Pancreas (tissue), 10 donors: ENCODE measurements at places on chromosomes 11 and 22.

DNA sequence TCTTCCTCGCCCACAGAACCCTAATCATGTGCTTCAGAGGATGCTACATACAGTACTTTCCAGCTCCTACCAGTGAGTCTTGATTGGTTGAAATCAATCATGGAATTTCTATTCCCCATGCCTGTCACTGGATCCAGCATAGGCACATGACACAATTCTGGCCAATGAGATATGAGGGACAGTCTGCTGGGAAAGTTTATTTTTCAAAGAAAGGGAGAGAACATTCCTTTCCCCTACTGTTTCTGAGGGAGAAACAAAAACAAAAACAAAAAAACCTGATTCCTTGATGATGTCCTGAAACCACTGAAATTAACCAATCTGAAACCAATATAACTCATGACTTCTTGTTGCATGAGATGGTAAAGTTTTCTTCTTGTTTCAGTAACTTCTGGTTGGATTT is 3.3 kb upstream of the RCN1 start:
- H3K4me3 ChIP-seq = no peak overlapping the region
- no peaks in the 10 kb centered on the region for H3K36me3 ChIP-seq
- peaks cover 3% of the 10 kb centered on the region for H3K27me3 ChIP-seq

- H3K4me3 ChIP-seq = no peak overlapping the region
- no peak for DNase-seq
- H3K36me3 ChIP-seq = no peaks in the 10 kb centered on the region
- no peak overlapping the region for H3K27ac ChIP-seq
- H3K4me1 ChIP-seq = no peaks in the 10 kb centered on the region
Observed at GRCh38 chr11:5591613-5592012, 4.8 kb upstream of the TRIM6 start.

- no peak overlapping the region for H3K27ac ChIP-seq
- DNase-seq = no peak
- H3K4me3 ChIP-seq = no peak overlapping the region
Observed at GRCh38 chr11:106271686-106272085, 194.2 kb downstream of the AASDHPPT start.

GRCh38 chr22:28914201-28914600 is 30.8 kb downstream of the ZNRF3 start:
- no peak for DNase-seq
- no peak overlapping the region for H3K4me3 ChIP-seq
- H3K4me1 ChIP-seq = peaks cover 34% of the 10 kb centered on the region
- no peaks in the 10 kb centered on the region for H3K36me3 ChIP-seq

- no peak overlapping the region for H3K4me3 ChIP-seq
- H3K4me1 ChIP-seq = no peaks in the 10 kb centered on the region
- no peak overlapping the region for H3K27ac ChIP-seq
- no peaks in the 10 kb centered on the region for H3K36me3 ChIP-seq
Observed at GRCh38 chr11:128745311-128746136, 51.7 kb downstream of the FLI1 start.

- no peaks in the 10 kb centered on the region for H3K27me3 ChIP-seq
- no peak overlapping the region for H3K4me3 ChIP-seq
- H3K4me1 ChIP-seq = no peaks in the 10 kb centered on the region
- H3K27ac ChIP-seq = no peak overlapping the region
- DNase-seq = no peak
Observed at GRCh38 chr22:22934543-22935055, 47.0 kb downstream of the IGLL5 start.
